ENCODE measurements at places on chromosomes 1 and 21.

DNA sequence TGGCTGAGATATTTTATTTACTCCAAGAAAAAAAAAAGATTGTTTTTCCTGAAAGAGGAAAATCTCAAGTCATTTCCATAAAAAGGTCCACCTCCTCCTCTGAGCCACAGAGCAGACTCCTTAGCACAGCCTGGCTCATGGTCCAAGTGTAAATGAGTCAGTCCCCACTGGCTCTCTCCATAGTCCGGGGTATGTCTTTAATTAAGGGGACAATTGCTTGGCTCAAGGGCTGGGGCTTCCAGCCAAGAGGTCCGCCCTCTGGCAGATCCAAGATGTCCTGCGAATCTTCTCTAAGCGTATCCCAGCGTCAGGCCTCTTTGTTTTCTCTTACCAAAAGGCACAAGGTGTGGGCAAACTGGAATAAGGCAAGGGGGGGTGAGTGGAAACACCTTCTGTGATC is 33.3 kb downstream of the FOXD2 start:
- no peak for DNase-seq

DNA sequence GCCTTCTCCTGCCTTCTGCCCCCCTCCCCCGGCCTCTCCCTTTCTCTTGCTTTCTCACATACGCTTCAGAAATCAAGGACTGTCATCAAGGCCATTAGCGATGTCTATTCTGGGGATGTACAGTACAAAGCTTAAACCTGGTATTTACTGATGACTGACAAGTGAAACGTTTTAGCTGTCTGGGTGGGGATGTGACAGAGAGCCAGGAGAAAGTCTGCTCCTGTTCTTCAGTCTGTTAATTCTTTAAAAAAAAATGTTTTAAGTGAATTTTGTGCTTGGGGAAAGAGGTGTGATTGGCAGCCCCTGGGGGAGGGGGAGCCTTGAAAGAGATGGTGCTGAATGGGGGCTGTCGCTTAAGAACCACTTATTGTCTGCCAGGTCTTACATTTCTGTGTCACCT is 283.0 kb upstream of the PLXNA2 start:
- no peak for DNase-seq

GRCh38 chr1:36161641-36162531 is 5.9 kb downstream of the MAP7D1 start:
- peak; percentile 45 for DNase-seq

- no peak for DNase-seq
These were observed 120.1 kb downstream of the AKT3 start for GRCh38 chr1:243729956-243730355.

DNA sequence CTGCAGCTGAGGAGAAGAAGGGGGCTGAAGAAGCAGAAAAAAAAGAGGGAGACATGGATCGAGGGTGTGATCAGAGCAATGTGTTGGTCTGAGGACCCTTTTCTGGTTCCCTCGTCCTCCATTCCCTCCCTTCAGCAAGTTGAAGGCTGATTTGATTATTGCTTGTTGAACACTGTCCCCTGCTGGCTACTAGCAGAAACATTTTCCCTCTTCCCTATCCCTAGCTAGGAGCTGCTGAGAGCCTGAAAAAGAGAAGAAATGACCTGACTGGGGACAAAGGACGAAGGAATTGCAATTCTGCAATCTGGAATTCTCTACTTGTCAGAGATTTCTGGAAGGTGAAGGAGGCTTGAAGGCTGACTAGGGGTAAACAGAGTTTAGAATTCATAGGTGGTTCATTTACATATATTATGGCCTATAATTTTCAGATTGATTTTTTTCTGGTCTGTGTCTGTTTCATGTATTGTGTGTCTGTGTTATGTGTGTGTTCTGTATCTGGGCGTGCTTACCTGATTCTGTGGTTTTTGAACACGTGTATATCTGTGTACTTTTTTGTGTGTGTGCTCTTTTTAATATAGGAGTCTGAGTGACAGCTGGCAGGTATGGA is 9.8 kb downstream of the NHLH1 start:
- peak; percentile 27 for DNase-seq

GRCh38 chr1:171226747-171227370 is 21.4 kb upstream of the FMO1 start:
- no peak for DNase-seq

GRCh38 chr21:41170442-41170841 is 2.5 kb downstream of the BACE2 start:
- DNase-seq = no peak

- DNase-seq = no peak
These were observed 192.2 kb downstream of the ROR1 start for GRCh38 chr1:63966016-63966415.

GRCh38 chr1:12052008-12052573 is 11.0 kb upstream of the TNFRSF8 start:
- DNase-seq = no peak

GRCh38 chr1:53024117-53024516 is 37.9 kb upstream of the PODN start:
- DNase-seq = no peak

GRCh38 chr1:188719735-188720134 is 1757.9 kb downstream of the BRINP3 start:
- no peak for DNase-seq

DNA sequence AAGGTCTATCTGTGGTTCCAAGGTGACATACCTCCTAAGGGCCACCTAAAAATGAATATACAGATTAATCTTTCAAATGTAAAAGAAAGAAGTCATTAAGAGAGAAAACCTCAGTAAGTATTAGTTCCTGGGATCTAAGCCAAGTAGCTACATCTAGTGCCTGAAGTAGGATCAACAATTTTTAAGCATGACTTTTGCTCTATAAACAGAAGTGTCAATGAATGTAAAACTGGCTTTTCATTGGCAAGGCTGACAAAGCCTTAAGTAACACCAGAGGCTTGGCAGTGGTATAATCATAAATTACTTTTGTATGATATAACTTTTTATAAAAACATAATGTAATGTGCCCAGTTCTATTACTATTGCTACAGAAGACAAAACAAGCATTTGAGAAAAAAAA is 12.2 kb upstream of the ACADM start:
- DNase-seq = no peak

DNA sequence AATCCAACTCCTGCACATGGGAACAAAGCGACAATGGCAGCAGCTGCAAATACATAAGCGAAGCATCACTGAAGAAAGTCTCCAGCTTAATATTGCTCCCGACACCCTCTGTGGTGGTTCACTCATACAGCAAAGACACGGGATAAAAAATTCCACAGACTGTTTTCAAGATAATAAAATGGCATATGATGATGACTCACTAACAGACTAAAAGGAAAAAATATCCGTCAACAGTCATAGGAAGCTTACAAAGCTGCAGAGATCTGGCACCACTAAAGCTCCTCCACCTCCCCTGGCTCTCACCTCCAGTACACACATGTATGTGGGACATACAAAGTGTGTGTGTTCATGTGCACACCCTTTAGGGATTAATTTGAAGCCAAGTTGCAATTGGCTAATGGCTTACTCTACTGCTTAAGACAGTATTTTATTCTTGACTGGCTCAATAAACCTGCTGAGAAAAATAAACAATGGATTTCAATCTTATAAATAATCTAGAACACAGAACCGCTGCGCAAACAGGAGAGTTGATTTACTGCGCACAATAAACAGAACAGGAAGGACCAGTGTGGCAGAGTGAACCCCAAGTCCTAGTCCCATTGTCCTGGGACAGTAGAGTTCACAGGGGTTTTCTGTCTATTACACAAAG is 94.4 kb downstream of the SLC45A1 start:
- DNase-seq = no peak

- DNase-seq = no peak
These were observed 1.7 kb upstream of the RASAL2 start for GRCh38 chr1:178091986-178092745.

- DNase-seq = no peak
These were observed 11.5 kb downstream of the H3-3A start for GRCh38 chr1:226074046-226074445.

- DNase-seq = no peak
These were observed 288.2 kb downstream of the CEP170 start for GRCh38 chr1:242966892-242967291.

- no peak for DNase-seq
These were observed 3.8 kb downstream of the ZNF644 start for GRCh38 chr1:91018006-91018405.

- DNase-seq = no peak
These were observed 5.4 kb downstream of the KCNA2 start for GRCh38 chr1:110600716-110601115.

GRCh38 chr1:30724175-30724574 is 790 bp upstream of the MATN1 start:
- DNase-seq = no peak

- DNase-seq = no peak
These were observed 75.1 kb downstream of the ZNF281 start for GRCh38 chr1:200334661-200335256.

DNA sequence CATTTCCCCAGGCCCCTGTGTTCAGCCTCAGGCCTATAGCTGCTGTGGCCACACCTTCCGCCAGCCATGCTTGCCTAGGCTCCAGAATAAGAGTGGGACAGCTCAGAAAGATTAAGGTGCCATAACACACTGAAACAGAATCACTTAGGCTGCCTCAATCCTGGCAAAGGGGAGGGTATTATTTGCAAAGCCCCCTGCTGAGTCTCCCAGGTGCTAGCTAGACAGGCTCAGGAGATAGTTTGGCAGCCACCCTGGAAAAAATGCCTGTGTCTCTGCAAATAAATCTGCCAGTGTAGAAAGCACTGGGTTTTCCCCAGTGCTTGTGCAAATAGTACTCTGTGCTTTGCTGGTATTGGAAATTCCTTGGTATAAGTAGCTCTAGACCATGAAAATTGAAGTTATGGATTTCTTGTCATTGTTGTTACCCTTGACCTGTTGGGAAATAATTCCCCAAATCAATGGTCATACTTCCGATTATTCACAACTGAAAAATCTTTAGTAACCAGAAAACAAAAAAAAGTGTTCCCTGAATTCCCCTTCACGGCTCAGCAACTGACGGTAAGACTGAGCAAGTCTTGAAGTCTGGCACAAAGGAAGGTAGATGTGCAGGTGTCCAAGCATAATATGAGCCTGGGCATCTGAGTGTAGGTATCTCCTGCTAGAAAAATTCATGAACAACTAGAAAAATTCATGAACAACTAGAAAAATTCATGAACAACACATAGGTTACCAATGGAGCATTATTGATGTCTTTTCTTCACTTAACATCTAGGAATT is 56.9 kb downstream of the PROX1 start:
- no peak for DNase-seq

GRCh38 chr1:7915826-7916500 is 24.7 kb downstream of the TNFRSF9 start:
- peak; percentile 64 for DNase-seq

DNA sequence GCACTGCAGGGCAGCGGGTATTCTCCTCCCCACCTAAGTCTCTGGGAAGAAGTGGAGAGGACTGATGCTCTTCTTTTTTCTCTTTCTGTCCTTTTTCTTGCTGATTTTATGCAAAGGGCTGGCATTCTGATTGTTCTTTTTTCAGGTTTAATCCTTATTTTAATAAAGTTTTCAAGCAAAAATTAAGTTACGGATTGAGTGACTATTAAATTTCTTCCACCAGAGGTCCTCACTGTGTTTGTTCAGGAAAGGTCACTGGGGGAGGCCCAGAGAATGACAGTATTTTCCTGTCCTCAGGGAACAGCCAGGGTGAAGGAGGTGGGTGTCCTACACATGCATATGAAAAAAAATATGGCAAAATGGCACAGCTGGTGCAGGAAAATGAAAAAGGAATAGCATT is 4.4 kb upstream of the ELF3 start:
- no peak for DNase-seq

DNA sequence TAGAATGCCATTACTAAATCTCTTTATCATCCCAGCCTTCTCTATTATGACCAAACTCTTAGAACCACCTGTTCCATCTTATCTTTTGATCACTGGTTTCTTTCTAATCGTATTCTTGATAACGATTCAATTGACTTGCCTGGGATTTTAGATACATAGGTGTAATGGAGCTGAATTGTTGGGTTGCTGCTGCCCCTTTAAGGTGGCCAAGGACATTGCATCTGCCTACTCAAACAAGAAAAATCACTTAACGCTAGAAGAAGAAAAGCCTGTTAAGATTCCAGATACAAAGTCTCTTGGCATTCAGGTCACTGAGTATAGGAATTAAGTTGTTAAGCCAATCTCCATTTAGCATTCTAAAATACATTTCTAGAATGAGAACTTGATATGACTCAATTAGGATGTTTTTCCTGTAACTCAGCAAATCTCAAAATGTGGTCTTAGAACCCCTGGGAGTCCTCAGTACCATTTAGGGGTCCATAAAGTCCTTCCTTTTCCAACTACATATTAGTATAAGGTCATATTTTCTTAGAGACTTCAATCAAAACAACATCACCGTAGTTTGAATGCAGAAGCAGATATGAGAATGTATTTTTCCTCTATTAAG is 12.4 kb downstream of the NEXN start:
- no peak for DNase-seq

DNA sequence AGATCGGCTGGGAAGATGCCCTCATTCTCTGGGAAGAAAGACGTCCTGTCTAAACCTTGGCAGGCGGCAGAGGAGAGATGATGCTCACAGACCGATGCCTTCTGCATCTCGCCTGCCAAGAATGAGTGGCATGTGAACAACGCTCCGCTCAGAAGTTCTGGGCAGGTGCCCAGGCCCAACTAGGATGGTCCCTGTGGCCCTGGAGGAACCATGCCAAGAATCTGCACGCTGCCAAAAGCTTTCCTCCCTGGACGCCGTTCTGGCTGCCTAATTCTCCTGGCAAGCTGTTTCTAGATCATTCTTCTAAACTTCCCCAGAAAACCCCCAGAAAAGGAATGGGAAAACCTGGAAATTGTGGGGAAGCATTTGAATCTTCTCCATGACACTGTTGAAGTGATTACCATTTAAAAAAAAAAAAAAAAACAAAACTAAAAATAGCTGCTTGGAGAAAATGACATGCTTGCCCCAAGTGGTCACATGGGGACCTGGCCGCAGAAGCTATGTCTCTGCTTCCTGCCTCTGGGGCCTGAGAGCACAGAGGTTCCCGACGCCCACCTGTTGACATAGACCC is 440.9 kb downstream of the PRDM2 start:
- no peak for DNase-seq

- DNase-seq = no peak
These were observed 7.4 kb downstream of the CD247 start for GRCh38 chr1:167510881-167511280.

DNA sequence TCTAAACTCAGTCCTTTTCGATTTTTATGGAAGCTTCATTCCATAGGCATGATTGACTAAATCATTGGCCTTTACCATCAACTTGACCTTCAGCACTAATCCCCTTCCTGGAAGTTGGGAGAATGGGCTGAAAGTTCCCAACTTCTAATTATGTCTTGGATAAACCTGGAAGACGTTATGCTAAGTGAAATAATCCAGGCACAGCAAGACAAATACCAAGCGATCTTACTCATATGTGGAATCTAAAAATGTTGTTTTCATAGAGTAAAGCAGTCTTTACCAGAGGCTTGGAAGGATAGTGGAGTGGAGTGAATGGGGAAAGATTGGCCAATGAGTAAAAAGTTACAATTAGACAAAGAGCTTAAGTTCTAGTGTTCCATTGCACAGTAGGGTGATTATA is 1453.2 kb downstream of the PLA2G4A start:
- no peak for DNase-seq

GRCh38 chr1:7552402-7552801 is 218.7 kb upstream of the VAMP3 start:
- no peak for DNase-seq
